Aorta (tissue), 5 donors: ENCODE measurements at places on chromosomes 11 and 22. TPM values are rescaled to one million over a fixed set of nuclear protein-coding genes. Genes with fewer than 3 reads are reported as not detected.

OR9G1 gene
- total RNA-seq, result not detected

AMPD3 gene
- total RNA-seq, result 16.9 TPM

- no peaks in the 10 kb centered on the region for H3K4me1 ChIP-seq
- H3K27ac ChIP-seq, result no peak overlapping the region
- H3K4me3 ChIP-seq, result no peak overlapping the region
- no peaks in the 10 kb centered on the region for H3K36me3 ChIP-seq
These were observed 166.1 kb upstream of the MTNR1B start for GRCh38 chr11:92803391-92803790.

GRCh38 chr22:22452996-22453686, 55.4 kb downstream of the ZNF280B start:
- H3K4me1 ChIP-seq, result no peaks in the 10 kb centered on the region
- H3K27me3 ChIP-seq, result no peaks in the 10 kb centered on the region

- H3K27me3 ChIP-seq, result no peaks in the 10 kb centered on the region
- DNase-seq, result peak; percentile 82
- no peaks in the 10 kb centered on the region for H3K36me3 ChIP-seq
- peak overlapping the region; percentile 69 for H3K27ac ChIP-seq
- H3K4me1 ChIP-seq, result no peaks in the 10 kb centered on the region
- H3K4me3 ChIP-seq, result peak overlapping the region; percentile 88
These were observed 1.3 kb upstream of the KMT5B start for GRCh38 chr11:68214173-68215086.
